Colonic mucosa (tissue), 4 donors: ENCODE measurements at places on chromosomes 2 and 18.

- DNase-seq = no peak
Observed at GRCh38 chr2:150204451-150204850, 283.0 kb downstream of the RND3 start.

- DNase-seq = no peak
Observed at GRCh38 chr2:902584-902983, 48.1 kb upstream of the SNTG2 start.

- DNase-seq = no peak
Observed at GRCh38 chr2:127157651-127158485, 50.9 kb upstream of the BIN1 start.

GRCh38 chr2:241053576-241054251, 48.4 kb downstream of the MTERF4 start:
- DNase-seq = no peak

DNA sequence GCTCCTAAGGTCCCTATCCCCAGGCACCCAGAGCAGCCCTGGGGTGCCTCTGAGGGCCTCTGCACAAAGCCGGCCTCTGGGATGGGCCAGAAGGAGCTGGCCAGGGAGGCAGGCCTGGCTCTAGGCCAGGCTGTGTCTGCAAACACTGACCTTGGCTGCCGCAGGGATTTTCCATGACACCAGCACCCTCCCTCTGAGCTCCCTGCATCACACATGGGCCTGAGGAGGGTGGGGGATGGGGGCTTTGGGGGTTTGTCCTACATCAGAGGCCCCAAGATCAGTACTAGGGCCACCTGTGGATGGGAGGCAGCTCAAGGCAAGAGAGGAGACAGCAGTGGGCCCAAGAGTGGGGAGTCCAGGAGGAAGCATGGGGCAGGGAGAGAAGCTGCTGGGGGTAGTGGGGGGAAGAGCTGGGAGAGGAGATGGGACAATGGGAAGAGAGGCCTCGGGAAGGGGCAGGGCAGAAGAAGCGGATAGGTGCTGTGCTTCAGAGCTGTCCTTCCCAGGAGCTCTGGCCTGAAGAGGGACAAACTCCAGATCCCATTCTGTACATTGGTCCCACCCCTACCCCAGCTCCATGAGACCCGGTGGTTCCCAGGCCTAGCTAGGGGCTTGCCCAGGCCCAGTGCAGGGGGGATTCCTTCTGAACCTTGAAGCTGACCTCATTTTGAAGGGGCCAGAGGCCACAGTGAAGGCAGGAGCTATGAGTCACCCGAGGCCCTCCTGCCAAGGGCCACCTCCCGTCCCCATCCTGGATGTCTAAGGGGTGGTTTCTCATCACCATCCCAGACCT, 28.0 kb downstream of the KCNK3 start:
- DNase-seq = peak; percentile 73

DNA sequence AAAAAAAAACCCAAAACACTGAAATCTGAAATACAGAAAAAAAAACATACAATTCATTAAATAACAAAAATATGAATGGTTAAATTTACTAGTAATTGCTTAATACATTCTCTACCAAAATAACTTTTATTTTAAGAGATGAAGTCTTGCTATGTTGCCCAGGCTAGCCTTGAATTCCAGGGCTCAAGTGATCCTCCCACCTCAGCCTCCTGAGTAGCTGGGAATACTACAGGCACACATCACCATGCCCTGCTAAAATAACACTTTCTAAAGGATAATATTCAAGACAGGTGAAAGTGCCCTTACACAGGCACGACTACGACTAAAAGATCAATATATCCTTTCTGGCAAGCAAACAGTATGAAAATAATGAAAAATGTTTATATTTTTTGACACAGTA, 9.5 kb downstream of the USP34 start:
- DNase-seq = no peak

DNA sequence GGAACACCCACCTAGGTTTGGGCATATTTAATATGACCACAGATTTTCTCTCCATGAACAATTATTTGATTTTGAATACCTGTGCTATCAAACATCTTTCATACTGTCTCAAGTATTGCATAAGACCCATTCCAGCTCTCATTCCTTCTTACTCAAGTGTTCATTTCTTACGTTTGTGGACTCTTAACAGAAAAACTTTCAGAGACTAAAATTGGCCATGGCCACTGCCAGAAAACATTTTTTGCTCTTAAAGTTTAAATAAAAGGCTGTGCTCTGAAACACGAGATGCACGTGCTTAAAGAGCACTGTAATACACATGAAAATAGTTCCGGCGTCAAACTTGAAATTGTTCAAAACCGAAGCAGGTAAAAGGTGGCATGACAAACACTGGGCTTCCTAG, 89.3 kb downstream of the LIMS1 start:
- no peak for DNase-seq

DNA sequence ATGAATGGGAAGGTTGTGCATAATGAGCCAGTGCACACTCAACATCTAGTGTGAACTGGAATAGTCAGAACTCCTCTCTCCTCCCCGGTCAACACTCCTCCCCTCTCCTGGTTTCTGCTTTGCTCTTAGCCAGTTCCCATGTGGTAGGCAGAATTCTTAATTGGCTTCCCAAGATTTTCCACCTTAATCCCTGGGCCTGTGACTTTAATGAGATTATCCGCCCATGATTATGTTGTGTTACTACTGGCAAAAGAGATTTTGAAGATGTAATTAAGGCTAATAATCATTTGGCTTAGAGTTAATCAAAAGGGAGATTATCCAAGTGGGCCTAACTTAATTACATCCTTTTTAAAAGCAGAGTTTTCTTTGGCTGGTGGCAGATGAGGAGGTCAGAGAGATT, 34.2 kb upstream of the REV1 start:
- DNase-seq = no peak
